Activated CD8-positive, alpha-beta memory T cell treated with anti-CD3 and anti-CD28 coated beads, Interleukin-2, amount 50 U/mL, for 4 hours (primary cell): ENCODE measurements at places on chromosomes 5 and 9.

- no peak for DNase-seq
These were observed 446.4 kb upstream of the PTGER4 start for GRCh38 chr5:40233268-40233667.

DNA sequence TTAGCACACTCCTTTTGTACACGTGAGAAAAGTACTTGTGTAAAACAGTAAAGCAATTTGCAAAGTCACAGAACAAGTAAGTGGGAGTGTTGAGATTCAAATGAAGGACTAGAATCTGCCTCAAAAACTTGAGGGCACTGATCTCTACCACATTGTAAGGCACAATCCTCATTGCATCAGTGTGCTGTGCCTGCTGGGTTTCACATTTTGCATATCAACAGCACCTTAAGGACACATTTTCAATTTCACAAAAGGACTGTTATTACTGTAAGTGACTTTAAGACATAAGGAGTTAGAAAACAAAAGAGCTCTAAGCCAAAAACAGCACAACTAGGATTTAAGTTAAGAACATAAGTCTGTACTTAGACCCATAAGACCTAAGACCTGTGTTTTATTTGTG is 44.7 kb upstream of the HK3 start:
- DNase-seq = no peak

DNA sequence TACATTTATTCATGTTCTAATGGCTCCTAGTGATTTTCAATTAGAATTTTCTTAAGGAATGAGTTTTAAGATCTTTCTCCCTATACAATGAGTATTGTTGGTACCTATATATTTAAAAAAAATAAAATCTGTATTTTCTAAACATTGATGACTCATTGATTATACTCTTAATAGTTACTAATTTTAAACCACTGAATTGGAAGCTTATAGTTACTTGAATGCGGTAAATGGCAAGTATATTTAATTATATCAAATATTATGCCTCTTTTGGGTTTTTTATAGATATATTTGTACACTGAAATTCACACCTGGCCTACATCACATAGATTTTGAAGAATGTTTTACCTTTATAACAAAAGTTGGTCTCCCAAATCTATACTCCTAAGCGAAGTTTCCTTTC is 38.9 kb upstream of the ALDH1A1 start:
- no peak for DNase-seq

GRCh38 chr5:111347021-111347420 is 122.8 kb downstream of the CAMK4 start:
- DNase-seq = no peak

DNA sequence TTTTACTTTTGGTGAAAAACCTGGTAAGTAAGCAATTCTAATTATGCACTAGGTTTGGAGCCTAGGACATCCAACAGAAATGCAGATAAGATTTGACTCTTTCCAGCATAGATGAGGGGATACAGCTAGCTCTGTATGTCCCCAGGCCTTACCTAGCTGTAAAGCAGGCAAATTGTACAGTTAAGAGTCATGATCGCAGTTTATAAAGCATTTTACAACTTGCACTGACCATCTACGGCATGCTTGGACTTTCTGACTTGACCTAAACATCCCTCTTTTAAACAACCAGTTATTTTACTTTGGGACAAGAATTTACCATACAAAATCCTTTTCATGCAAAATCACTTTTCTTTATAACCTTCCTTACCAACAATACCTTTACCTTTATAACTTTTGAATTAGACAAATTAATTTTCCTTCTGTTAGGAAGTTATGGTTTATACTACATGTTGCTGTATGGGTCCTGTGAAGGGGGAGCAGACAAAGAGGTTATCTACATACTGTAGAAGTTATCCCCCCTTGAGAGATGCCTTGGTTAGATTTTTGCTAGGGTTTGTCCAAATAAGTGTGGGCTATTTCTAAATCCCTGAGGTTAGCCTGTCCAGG is 36.8 kb downstream of the FGD3 start:
- DNase-seq = no peak

DNA sequence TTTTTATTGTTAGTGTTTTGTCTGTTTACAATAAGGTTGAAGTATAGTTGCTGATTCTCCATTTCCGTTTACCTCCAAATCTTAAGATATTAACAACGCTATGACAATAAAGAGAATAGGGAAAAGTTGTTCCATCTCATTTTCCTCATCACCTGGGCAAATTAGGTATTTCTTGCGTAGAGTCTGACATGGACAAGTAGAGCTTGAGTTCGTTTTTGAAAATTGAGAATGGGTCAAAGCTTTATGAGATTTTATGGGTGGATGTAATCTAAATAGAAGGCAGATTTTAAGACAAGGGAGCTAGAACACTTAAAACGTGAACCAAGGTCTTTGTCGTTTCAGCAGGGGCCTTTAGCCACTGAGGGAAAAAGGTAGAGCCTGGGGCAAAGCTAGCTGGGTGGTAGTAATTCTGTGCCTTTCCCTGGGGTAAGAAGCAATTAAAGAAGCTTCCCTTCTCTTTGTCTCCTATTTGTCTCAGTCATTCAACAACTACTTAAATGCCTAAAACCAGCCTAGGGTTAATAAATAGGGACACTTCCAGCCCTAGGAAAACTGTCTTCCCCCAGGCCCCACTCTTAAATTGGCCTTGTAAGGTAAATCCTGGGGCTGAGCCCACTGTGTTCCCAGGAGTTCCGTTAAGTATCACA is 551 bp upstream of the CAAP1 start:
- no peak for DNase-seq

GRCh38 chr5:143135832-143136551 is 267.5 kb downstream of the NR3C1 start:
- no peak for DNase-seq

DNA sequence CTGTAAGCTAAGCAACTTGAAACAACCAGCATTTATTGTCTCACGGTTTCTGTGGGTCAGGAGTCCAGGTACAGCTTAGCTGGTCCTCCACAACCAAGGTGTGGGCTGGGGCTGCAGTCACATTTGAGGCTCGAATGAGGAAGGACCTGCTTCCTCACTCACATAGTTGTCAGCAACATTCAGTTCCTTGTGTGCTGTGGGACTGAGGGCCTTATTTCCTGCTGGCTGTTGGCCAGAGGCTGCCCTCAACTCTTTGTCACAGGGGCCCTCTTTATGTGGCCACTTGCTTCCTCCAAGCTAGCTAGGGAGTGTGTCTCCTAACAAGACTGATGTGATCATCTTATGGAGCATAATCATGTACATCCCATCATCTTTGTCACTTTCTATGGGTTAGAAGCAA is 29.2 kb upstream of the SEMA4D start:
- DNase-seq = no peak

GRCh38 chr5:160423099-160423498 is 1.4 kb downstream of the PTTG1 start:
- DNase-seq = no peak
